Osteocyte (in vitro differentiated cells): ENCODE measurements at places on chromosomes 12 and 14. TPM values are rescaled to one million over a fixed set of nuclear protein-coding genes. Genes with fewer than 3 reads are reported as not detected.

DNA sequence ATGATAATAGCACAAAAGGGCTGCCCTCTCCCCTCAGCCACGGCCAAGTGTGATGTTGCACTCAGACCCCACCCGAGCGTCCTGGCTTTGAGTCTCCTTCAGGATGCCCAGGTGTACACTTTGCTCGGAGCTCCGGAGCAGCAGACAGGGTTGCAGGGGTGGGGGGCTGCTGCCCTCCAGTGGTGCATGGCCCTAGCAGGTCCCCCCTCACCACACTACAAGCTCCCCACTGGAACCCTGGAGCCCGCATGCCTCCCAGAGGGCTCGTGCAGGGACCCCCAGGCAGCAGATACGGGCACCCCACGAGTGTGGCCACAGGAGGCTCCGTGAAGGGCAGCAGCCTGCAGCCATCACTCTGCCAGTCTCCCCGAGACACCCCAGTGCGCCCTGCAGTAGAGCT lies 69.9 kb upstream of the C14orf180 start:
- H3K27ac ChIP-seq = no peak overlapping the region
- no peak overlapping the region for H3K4me3 ChIP-seq
- H3K27me3 ChIP-seq = no peaks in the 10 kb centered on the region
- no peaks in the 10 kb centered on the region for H3K4me1 ChIP-seq
- no peaks in the 10 kb centered on the region for H3K36me3 ChIP-seq

- H3K4me1 ChIP-seq = no peaks in the 10 kb centered on the region
- no peaks in the 10 kb centered on the region for H3K27me3 ChIP-seq
- DNase-seq = no peak
- no peaks in the 10 kb centered on the region for H3K36me3 ChIP-seq
- H3K4me3 ChIP-seq = peak overlapping the region; percentile 53
Measured at GRCh38 chr12:128365651-128366231, 98.8 kb downstream of the TMEM132C start.

GRCh38 chr12:68356060-68356695 lies 24.0 kb upstream of the MDM1 start:
- no peak overlapping the region for H3K27ac ChIP-seq
- H3K36me3 ChIP-seq = no peaks in the 10 kb centered on the region
- H3K4me1 ChIP-seq = peaks cover 2% of the 10 kb centered on the region

- H3K4me3 ChIP-seq = no peak overlapping the region
- DNase-seq = no peak
- no peak overlapping the region for H3K27ac ChIP-seq
- H3K36me3 ChIP-seq = no peaks in the 10 kb centered on the region
- H3K27me3 ChIP-seq = no peaks in the 10 kb centered on the region
Measured at GRCh38 chr14:104929268-104930230, 4.9 kb downstream of the PLD4 start.

CLEC4D gene
- total RNA-seq = not detected in 2 replicates
